ENCODE measurements at places on chromosomes 16 and 17. TPM values are rescaled to one million over a fixed set of nuclear protein-coding genes. Genes with fewer than 3 reads are reported as not detected.

The WFDC1 gene
- total RNA-seq: not detected

GRCh38 chr16:82033006-82033405, 2.0 kb upstream of the HSD17B2 start:
- DNase-seq: no peak

DNA sequence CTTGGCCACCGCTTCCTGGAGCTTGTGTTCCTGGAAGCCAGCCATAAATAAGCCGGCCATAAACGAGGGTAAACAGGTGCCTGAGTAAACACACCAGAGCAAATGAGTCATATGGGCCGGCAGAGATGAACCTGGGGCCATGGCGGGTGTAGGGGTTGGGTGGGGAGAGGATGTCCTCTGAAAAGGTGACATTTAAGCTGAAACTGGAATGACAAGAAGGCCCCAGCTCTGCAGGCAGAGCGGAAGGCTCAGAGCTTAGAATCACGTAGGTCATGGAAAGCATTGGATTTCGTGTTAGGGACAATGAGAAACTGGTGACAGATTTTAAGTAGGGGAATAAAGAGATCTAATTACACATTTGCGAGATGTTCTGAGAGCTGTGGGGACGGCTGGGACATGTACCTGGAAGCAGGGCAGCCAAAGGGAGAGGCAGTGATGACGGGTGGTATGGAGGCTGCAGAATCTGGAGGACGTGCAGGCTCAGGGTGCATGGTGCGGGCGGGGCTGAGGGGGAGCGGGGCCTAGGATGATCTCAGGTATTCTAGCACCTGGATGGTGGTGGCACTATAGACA, 8.1 kb upstream of the DNASE1 start:
- peak; percentile 92 for DNase-seq

DNA sequence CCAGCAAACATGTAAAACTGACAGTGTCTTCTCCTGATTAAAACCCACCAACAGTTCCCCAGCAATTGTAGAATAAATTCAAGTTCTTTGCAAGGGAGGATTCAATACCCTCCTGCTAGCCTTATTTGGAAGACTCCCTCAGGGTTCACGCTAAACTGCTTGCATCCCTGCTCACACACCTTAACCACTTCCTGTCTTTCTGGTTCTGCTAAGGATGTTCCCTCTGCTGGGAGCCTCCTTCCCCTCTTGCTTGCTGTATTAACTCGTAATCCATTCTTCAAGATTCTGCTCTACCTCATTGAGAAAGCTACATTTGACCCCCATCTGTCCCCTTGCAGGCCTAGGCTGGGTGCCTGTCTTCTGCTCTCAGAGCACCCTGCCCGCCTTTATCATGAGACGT, 2.3 kb upstream of the SHISA6 start:
- no peak for DNase-seq

The TP53TG3D gene
- not detected for total RNA-seq

- no peak for DNase-seq
These were observed 271.1 kb upstream of the CDH11 start for GRCh38 chr16:65392806-65393565.

DNA sequence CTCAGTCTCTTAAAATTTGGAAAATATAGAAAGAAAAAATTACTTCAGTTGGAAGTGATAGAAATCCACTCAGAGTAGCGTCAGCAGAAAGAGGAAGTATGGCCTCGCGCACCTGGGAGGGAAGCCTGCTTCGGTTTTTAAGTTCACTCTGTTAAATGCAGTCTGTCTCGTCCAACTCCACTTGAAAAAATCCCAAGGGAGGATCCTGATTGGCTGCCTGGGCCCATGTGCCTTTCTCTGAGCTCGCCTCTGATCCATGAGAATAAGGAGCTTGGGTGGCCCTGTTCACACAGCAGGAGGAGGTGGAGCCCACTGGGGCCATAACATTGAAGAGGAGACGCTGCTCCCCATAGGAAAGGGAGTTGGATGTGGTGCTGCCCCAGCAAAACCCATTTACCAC, 40.7 kb downstream of the DNAJA2 start:
- DNase-seq: no peak

DNA sequence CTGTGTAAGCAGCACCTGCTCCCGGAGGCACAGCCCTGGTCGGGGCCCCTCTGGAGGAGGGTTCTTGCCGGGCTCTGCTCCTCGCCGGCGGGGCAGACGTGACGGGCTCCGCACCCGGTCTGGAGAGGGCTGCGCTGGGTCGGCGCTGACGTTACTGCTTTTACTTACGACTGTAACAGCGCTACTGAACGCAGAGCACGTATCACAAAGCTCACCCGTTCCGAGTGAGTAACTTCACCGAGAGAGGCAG, 1.3 kb upstream of the RAB40C start:
- DNase-seq: peak; percentile 50

DNA sequence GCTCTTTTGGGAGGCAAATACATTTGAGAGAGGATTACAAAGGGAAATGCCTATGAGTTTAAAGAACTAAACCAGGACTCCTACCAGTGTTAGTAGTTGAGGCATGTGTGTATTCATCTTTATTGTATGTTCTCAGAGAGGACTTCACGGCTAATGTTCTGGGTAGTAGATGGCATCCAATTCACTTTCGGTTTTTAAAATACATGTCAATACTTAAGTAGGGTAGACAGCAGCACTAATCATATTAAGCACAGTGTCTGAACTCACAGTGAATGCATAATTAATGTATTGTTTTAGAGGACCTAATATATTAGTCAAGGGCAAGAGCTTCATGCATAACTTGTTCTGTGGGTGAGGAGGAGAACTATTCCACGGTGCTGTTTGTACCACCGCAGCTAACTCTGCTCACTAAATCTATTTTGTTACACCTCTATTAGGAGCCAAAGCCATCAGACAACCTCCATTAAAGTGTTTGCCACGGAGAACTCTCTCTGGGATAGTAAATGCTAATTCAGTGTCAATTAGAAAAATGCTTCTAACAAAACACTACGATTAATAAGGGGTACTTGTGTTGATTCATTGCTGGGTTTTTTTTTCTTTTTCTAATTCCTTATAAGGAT, 56.3 kb downstream of the COX10 start:
- no peak for DNase-seq
